Gastroesophageal sphincter (tissue), 4 donors: ENCODE measurements at places on chromosomes 3 and 15.

GRCh38 chr15:73143763-73144155 lies 91.5 kb downstream of the NEO1 start:
- ATAC-seq = no peak

DNA sequence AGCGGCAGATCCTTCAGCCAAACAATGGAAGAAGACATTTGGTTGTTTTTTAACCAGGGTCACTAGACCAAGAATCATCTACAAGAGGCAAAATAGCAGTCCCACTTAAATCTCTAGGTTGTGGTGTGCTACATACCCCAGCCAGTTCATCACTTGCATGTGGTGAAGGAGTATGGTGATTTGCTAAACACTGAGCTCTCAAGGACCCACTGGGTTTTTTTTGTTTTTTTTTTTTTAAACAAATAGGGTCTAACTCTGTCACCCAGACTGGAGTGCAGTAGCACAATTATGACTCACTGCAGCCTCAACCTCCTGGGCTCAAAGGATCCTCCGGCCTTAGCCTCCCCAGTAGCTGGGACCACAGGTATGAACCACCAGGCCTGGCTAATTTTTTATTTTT lies 508.0 kb downstream of the FOXP1 start:
- ATAC-seq = no peak

- no peak for ATAC-seq
Observed at GRCh38 chr3:15750143-15750542, 47.6 kb downstream of the ANKRD28 start.

- ATAC-seq = no peak
Observed at GRCh38 chr3:99175276-99175812, 273.8 kb upstream of the DCBLD2 start.

- no peak for ATAC-seq
Observed at GRCh38 chr3:167866331-167866730, 130.8 kb downstream of the SERPINI1 start.

DNA sequence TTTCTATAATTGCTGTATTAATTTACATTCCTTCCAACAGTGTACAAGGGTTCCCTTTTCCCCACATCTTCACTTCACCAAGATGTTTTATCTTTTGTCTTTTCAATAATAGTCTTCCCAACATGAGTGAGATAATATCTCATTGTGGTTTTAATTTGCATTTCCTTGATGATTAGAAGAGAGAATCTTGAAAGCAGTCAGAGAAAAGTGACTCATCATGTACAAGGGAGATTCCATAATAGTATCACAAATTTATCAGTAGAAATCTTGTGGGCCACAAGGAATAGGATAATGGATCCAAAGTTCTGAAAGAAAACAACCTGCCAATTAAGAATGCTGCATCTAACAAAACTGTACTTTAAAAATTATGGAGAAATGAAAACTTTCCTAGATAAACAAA lies 189.3 kb downstream of the NECTIN3 start:
- ATAC-seq = no peak

- no peak for ATAC-seq
Observed at GRCh38 chr3:108338901-108339545, 42.7 kb downstream of the HHLA2 start.

DNA sequence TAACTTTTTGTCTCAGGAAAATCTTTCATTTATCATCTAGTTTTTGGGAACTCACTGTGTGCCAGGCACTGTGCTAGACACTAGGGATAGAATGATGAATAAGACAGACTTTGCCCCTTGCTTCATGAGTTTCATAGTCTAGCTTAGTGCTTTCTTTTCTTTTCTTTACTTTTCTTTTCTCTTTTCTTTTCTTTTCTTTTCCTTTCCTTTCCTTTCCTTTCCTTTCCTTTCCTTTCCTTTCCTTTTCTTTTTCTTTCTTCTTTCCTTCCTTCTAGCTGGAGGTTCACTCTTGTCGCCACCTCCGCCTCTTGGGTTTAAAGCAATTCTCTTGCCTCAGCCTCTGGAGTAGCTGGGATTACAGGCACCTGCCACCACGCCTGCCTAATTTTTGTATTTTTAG lies 172.9 kb downstream of the EDEM1 start:
- no peak for ATAC-seq

GRCh38 chr3:131735116-131735515 lies 232.3 kb upstream of the MRPL3 start:
- no peak for ATAC-seq

DNA sequence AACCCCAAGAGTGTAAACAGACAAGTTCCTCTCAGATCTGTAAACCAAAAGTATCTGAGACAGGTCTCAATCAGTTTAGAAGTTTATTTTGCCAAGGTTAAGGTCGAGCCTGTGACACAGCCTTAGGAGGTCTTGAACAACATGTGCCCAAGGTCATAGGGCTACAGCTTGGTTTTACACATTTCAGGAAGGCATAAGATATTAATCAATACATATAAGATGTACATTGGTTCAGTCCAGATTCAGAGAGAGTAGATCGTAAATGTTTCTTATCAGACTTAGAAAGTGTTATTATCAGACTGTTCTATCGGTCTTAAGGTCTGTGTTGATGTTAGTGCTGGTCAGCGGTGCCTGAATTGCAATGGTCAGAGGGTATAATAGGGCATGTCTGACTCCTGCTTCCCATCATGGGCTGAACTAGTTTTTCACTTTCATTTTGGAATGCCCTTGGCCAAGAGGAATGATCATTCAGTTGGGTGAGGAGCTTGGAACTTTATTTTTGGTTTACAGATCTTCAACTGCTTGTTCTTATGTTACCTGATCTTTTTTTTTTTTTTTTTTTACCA lies 27.0 kb upstream of the MFGE8 start:
- no peak for ATAC-seq

DNA sequence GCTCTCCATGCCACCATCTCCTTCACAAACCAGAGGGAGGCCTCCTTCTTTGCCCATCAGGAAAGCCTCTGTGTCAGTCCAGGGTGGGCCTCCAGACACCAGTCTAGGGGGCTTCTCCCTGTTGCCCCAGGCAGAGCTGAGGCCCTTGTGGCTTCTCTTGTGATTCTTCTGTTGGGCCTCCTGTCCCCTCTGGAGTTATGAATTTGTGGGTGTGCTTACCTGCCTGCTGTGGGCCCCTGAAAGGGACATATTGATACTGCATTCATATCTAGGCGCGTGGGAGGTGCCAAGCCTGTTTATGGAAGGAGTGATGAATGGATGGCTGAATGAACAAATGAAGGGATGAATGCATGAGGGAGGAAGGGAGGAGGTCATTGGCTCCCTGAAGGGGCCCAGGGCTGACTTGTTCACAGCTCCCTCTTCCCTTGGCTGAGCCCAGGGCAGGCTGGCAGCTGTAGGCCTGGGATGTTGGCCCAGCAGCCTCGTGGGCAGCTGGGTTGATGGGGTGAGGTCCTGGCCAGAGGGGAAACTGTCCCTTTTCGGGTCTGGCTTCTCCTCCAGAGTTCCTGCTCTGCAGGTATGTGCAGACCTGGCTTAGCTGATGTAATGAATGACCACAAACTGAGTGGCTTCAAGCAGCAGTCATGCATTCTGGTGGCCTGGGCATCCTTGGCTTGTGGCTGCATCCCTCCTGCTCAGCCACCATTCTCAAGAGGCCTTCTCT lies 195.4 kb downstream of the GOLGA6L6 start:
- no peak for ATAC-seq

DNA sequence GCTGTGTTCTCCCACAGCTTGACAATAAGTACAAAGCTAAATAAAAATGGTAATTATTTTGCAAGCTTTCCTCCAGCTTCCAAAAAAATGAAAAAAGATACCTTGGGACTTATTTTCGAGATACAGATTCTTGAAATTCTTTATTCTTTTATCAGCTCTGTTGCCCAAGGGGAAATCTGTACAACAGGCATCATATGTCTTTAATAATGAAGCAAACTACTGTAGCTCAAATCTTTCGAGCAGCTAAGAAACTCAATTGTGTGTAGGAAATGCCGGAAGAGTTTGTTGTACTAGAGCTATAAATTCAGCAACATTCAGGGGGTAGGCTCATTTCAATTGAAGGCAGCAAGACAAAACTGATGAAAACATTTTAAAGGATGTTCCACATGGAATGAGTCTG lies 297.7 kb downstream of the GBE1 start:
- ATAC-seq = no peak

DNA sequence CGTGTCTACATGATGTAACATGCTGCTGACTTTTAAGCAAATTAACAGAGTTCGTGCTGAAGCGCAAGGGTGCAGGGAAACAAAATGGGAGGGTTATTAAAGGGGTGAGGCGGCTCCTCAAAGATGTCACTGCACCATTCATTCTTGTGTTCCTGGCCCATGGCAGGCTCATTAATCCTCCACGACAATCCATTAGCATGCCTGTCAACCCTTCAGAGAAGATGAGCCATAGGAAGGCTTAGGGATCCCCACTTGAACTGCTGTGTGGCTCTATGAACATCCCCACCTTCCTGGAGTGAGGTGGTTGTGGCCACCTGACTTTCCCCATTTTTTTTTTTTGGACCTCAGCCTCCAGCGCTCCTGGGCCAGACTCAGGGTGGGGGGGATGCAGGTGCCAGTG lies 45.8 kb downstream of the IGF1R start:
- no peak for ATAC-seq

DNA sequence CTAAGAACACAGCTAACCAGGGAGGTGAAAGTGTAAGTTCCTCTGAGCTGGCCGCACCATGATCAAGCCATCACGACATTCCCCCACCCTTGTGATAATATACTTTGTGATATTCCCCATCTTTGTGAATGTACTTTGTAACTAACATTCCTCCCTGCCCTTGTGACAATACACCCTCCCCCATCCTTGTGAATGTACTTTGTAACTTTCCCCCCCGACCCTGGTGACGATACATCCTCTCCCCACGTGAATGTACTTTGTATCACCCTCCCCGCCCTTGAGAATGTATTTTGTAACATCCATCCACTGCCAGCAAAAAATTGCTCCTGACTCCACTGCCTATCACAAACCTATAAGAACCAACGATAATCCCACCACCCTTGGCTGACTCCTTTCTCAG lies 20.2 kb upstream of the OR5H6 start:
- no peak for ATAC-seq

- no peak for ATAC-seq
Observed at GRCh38 chr15:93037820-93038705, 50.9 kb downstream of the RGMA start.

DNA sequence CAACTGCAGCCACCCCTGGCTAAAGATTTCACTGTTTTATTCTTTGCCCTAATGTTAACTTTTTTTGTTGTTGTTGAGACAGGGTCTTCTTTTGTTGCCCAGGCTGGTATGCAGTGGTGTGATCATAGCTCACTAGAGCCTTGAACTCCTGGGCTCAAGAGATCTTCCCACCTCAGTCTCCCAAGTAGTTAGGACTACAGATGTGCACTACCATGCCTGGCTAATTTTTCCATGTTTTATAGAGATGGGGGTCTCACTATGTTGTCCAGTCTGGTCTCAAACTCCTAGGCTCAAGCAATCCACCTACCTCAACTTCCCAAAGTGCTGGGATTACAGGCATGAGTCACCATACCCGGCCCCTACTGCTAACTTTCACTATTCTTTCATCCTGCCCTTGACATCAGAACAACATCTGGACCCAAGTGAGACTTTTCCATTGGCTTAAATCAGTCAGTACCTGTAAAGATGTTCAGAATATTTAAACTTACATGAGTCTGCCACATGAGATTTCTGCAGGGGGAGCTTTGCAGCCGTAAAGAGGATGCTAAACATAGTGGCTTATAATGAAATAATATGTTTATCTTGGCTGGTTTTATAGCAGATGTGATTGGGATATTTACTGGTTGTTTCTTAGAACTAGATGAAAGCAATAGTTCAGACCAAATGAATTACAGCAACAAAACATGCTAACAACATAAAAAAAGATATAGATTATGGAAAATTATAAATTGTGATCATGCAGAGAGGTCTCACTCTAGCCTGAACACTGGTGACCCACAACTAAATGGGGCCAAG lies 73.6 kb downstream of the HMG20A start:
- ATAC-seq = no peak

DNA sequence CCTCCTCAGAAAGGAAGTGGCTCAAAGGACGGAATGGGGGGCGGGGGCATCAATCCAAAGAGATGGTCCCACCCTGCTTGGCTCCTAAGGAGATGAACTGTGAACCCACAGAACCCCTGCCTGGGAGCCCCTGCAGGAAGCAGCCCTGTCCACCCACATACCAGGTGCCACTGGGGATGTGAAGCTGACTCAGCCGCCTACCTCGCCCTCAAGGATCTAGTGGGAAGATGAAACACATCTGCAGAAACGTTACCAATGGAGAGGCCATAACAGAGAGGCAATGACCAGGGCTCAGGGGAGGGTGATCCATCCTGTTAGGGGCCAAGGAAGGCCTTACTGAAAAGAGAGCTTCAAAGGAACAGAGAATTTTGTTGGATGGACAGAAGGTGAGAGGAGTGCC lies 35.1 kb downstream of the EAF1 start:
- ATAC-seq = no peak

- no peak for ATAC-seq
Observed at GRCh38 chr15:41429003-41429890, 12.4 kb downstream of the RTF1 start.

DNA sequence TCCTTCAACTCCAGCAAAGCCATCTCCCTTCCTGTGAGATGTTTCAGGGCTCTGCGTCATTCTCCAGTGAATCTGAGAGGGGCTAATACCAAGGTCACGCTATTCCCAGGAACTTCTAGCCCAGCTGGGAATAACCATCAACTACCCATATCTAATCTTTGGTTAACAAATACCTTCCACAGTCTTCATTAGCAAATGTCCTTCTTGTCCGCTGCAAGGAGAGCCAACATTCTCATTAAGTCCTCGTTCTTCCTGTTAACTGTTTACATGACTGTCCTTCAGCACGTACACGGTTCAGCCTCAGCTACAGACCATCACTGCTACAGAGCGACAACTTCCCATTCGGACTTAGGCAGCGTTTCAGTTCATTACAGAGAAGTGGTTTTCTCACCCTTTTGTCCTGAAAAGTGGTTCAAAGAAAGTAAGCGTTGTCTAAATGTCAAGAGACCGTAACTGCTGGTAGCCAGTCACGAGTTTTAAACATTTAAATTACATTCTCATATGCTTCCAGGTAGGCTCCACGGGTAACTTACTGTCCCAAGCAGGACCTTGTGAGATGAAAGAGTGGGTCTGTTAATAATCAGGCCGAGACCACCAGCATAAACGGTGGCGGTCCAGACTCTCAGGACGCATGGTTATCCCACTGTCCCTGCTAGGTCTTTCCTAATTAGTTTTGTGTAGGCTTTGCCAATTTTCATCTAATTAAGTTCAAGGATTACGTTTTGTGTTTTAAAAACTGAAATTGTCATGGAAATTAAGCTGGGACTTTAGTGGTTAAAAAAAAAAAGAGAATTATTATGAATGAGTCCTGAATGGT lies 63.8 kb downstream of the CHSY1 start:
- peak; percentile 48 for ATAC-seq

DNA sequence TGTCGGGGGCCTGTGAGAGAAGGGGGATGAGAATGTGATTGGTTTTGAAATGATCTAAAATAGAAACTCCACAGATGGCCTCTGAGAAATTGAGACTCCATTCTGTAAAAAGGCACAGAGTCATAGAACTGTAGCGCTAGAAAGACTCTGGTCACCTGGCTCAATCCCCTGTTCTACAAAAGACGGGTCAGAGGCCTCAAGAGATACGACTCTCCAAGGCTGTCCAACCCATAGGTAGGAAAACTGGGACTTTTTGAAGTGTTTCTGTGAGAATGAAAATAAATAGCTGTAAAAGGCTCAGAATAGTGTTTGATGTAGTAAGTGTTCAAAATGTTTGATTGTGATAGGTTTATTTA lies 11.7 kb upstream of the TMC3 start:
- ATAC-seq = no peak
